ENCODE measurements at places on chromosomes 4 and X.

DNA sequence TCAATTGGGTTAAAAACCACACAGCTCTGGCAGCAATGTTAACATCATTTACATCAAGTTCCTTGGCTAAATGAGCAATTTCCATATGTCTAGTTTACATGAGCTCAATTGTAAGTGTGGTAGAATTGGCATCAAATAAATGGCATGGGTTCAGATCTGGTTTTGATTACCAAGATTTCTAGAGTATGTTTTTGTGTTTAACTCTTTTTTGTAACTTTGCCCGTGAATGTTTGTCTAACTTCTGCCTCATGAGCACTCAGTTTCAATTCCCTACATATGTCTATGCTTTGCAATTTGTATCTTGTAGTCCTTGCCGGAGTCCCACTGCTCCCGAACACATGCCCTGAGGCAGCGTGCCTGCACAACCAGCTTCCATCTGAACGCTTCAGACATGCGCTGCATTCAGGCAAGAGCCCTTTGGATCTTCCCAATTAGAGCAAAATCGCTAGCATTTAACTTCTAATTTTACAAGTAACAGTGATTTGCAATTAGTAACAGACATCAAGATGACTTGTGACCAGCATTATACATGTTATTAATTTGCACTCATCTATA, 644.4 kb downstream of the TRIML1 start:
- DNase-seq = no peak

DNA sequence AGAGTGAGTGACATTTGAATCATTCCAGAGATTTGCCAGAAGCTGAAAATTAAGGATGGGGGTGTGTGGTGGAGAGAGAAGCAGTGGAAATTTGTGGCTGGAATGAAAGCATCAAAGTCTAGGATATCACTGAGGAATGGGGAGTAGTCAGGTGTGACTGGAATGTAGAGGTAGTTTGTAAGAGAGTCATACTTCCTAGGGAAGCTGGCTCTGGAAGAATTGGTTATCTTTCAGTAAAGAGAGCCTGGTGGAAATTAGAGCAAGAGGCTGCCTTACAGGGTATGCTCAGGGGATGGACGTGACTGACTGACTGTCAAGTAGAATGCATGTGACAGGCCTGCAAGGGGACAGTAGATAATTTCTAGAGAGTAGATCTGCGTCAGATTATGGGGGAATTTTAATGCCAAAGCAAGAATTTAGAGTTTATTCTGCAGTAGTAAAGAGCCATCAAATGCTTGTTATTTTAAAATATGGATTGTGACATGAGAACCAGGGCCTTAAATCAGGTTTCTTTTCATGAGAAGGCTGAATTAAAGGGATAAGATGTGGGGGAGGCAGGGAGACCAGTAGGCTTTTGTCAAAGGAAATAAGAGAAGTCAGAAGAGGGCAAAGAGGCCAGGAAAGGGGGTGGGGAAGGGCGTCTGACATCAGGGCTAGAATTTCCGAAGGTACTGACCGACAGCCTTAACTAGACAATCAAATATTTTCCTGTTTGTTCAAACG, 109.9 kb downstream of the AFF1 start:
- DNase-seq = no peak

GRCh38 chr4:122700178-122700725, 32.3 kb upstream of the BBS12 start:
- DNase-seq = no peak

- DNase-seq = no peak
These were observed 81.3 kb upstream of the LIMCH1 start for GRCh38 chr4:41456559-41457101.

DNA sequence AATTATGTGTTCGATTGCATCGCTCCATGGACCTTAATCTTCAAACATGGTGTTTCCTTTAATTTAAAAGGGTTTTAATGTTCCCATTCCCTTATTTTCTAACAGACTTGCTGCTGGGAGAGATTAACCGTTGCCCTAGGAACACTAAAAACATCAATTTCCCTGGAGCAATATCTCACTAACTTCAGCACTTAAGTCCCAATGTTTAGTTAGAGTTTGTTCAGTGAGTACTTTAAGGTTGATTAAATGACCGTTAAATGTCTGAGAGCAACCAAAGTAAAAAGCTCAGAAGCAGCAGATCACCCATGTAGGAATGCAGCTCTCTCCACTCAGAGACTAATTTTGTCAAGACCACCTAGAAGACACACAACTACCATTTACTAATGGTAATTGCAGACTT, 111.2 kb upstream of the PDE5A start:
- DNase-seq = no peak

DNA sequence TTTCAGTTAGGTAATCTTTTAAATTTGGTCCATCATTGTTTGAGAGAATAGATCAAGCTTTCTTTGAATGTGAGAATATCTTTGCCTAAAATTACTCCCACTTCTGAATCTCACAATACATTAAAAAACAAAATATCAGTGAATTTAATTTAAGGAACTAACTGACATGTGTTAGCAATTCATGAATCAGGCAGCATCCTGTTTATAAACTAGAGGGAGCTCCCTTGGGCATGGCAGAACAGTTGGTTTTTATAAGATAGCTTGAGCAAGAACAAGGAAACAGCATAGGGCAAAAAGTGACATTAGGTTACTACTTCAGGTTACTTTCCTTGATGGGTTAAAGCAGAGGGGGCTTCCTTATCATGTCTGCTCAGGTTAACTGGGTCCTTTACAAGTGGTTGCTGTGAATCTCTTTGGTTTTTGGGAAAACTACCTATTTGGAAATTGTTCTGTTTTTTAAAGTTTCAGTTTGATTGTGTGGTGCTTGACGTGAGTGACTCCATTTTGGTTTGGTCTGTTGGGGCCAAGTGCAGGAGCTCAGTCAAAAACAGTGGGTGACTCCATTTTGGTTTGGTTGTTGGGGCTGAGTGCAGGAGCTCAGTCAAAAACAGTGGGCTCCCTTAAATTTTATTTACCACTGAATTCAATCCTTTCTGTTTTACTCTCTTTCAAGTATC, 68.0 kb downstream of the PPEF2 start:
- no peak for DNase-seq

DNA sequence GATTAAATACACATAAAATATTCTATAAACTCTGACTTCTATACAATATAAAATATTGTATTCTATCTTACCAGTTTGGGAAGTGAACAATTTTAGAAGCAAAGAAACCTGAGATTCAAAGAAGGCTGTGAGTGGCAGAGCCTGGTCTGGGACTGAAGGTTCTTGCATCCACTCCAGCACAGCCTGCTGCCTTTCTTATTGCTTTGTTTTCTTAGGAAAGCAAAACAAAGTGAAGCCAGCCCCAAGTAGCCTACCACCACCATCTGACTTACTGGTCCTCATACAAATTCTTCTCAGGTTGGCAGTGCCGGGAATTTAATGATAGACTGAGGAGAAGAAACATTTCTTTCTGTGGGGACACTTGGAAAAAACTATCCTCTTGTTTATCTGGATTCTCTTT, 129.7 kb upstream of the SMAD1 start:
- DNase-seq = no peak

GRCh38 chr4:52983563-52984303, 121.6 kb downstream of the RASL11B start:
- DNase-seq = no peak

DNA sequence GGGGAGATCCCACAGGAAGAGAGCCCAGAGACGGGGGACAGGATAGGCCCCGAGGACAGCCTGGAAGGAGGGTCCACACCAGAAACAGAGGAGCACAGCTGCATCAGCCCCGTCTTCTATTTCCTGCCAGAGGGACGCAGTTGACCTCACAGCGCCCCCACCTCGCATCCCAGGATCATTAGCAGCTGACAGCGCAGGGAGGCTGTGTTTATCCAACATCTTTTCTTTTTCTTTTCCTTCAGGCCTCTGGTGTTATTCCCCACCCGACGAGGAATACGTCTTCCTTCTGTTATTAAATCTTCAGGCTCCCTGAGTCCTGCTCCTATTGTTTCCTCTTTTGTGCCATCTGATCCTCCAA, 75.4 kb downstream of the DCHS2 start:
- DNase-seq = no peak

- no peak for DNase-seq
These were observed 15.5 kb upstream of the CYLC1 start for GRCh38 chrX:83845397-83845796.

GRCh38 chr4:44522761-44523445, 74.3 kb upstream of the KCTD8 start:
- DNase-seq = no peak

DNA sequence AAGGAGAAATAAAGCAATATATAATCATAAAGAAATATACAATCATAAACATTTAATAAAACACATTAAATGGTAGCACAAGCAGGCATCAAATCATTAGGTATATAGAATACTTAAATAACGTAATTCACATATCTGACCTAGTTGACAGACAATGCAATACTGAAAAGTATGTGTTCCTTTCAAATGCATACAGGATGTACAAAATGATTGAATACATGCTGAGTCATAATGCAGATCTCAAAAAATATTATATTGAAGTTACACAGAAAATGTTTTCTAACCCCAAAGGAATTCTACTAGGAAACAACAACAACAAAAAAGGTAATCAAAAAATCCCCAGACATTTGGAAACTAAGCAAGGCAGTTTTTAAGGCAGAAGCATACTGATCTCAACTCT, 1072.0 kb upstream of the INTU start:
- DNase-seq = no peak

DNA sequence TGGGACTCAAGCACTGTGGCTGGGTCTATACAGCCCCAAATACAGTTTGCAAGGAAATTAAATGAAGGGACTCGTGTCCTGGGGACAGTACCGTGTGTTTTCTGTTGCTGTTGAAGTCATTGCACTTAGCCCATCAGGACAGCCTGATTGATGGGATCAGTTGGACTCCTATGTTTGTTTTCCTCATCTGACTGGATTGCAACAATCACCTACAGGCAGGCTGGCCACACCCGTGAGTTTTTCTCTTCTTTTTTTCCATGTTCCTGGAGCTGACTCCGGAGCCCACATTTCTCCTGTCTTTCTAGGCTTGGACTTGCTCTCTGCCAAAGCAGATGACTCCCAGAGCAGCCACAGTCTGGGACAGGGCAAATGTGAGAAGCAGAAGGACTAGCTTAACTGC, 38.1 kb downstream of the RTL9 start:
- DNase-seq = no peak

DNA sequence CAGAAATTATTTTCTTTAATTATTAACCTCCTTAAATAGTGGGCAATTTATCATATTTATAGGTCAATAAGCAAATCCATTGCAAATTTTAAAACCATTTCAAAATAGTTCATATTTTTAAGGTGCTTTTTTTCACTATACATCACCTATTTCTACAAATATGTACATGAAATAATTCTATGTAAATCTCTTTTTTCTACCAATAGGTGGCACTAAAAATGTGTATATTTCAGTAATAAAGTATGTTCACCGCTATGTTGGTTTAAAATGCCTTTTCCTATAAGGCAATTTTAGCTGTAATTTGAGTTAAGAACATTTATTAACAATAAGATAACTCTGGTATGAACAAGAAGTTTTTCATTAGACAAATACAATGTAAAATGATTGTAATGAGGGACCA, 672.2 kb downstream of the KCTD8 start:
- DNase-seq = no peak

GRCh38 chr4:125736057-125736456, 421.3 kb downstream of the FAT4 start:
- DNase-seq = no peak

- DNase-seq = no peak
These were observed 18.8 kb downstream of the RGS12 start for GRCh38 chr4:3311489-3312171.

DNA sequence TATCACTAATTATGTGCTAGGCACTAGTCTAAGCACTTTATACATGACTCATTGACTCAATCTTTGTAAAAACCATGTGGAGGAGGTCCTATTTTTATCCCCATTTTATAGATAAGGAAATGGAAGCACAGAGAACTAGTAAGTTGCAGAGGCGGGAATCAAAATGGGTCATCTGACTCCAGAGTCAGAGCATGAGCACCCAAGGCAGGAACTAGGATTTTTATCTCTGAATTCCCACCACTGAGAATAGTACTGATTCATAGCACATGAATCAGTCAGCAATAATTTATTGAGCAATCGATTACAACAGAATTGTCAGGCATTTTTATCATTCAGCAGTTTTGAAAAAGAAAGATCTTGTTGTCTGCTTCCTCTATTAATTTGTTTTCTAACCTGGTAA, 19.3 kb downstream of the SCARB2 start:
- DNase-seq = no peak

- DNase-seq = no peak
These were observed 108.0 kb upstream of the ZNF518B start for GRCh38 chr4:10565166-10565780.

All from stimulated activated CD8-positive, alpha-beta memory T cell treated with anti-CD3 and anti-CD28 coated beads, Interleukin-7, amount 100 ng/mL, for 4 hours (primary cell).